LNCaP clone FGC (cell line): ENCODE measurements at places on chromosomes 16 and 17.
A peak's percentile ranks its signal among the peaks of the same experiment; 100 is the strongest.

DNA sequence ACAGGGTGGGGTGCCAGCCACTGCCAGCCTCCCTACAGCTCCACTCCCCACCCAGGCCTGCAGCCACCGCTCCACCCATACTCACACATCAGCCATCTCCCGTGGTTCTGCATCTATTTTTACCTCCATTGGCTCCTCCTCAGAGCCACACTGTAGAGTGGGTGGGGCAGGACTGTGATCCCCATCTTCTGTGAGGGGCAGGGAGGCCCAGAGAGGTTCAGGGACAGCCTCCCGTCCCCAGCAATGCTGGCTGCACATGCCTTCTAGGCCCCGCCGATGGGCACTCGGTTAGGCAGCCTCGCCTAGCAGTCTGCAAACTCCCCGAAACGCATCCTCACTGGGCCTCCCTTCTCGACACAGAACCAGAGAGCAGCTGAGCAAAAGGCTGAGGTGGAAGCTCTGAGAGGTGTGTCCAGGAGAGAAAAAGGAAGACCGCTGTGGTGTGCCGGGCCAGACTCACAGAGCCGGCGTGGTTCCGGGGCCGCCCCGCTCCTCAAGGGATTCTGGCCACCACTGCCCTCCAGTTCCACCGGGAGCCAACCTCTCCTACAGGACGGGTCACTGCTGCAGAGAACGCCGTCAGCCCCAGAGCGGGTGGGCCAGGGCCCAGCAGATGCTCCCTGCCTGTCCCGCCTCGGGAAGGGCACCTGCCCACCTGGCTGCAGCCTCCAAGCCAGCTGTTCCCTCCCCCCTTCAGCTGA lies 71.9 kb downstream of the ABR start:
- no peak for DNase-seq

- no peak for DNase-seq
Observed at GRCh38 chr16:14344292-14344691, 273.2 kb downstream of the MRTFB start.

DNA sequence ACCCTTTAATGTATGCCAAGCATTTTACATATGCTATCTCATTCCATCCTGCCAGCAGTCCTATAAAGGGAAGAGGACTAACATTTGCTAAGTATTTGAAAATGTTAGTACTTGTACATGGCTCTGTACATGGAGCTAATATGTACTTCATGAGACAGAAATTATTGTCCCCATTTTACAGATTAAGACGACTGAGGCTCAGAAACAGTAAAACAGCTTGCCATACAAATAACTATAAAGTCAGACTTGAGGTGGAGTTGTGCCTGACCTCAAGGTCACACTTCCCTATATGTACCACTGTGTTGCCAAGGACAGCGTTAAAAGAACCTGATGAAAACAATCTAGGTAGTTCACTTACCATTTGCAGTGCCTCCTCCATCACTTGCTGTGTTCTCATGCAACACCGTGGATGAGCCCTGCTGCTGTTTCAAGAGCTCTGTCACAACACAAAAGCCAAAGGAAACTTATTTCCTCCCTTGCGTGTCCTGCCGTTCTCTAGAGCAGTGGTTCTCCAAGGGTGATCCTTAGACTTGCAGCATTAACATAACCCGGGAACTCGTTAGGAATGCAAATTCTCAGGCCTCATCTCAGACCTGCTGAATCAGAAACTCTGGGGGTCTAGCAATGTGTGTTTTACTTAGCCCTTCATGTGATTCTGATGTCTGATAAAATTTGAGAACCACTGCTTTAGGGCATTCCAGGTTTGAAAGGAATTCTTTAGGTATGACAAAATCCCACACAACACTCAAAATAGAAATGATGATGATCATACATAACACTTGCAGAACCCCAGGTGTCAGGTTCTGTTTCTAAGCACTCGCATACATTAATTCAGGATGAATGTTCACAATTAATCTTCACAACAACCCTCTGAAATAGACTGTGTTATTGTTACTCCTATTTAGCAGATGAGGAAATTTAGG lies 51.2 kb upstream of the MTMR4 start:
- DNase-seq = no peak

GRCh38 chr16:86215233-86215978 lies 294.9 kb upstream of the FOXF1 start:
- DNase-seq = no peak

- DNase-seq = no peak
Observed at GRCh38 chr17:77308861-77309726, 168.3 kb downstream of the SEC14L1 start.

- no peak for DNase-seq
Observed at GRCh38 chr17:31444026-31444425, 52.6 kb downstream of the RAB11FIP4 start.

GRCh38 chr17:67245694-67246402 lies 852 bp upstream of the HELZ start:
- DNase-seq = no peak

DNA sequence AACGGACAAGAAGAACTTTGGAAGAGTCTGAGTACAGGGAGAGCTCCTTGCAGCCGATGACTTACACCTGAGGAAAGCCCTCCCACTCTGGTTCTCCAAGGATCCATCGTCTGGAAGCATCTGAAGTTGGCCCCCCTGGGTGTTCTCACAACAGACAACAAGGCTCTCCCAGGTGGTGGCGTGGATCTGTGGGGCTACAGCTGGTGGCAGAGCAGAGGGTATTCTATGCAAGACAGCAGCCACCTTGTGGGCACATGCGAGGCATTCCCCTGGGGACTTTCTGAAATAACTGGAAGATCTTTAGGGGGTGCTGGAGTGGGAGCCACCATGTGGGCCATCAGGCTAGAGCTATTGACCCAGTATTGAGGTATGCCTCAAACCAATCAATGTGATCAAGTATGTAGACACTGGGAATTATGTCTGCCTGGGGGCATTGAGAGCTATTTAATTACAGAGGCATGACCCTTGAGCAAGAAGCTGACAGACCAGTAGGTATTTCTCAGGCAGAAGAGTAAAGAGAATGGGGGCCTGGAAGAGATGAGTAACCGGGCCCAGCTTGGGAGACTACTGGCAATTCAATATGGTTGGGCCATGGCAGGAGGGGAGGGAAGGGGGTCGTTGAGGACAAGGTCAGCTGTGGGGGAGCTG lies 6.9 kb upstream of the KRT19 start:
- DNase-seq = no peak

GRCh38 chr16:59878999-59879398 lies 1144.9 kb upstream of the GOT2 start:
- DNase-seq = no peak

- DNase-seq = no peak
Observed at GRCh38 chr17:393806-394717, 41.5 kb upstream of the RPH3AL start.

DNA sequence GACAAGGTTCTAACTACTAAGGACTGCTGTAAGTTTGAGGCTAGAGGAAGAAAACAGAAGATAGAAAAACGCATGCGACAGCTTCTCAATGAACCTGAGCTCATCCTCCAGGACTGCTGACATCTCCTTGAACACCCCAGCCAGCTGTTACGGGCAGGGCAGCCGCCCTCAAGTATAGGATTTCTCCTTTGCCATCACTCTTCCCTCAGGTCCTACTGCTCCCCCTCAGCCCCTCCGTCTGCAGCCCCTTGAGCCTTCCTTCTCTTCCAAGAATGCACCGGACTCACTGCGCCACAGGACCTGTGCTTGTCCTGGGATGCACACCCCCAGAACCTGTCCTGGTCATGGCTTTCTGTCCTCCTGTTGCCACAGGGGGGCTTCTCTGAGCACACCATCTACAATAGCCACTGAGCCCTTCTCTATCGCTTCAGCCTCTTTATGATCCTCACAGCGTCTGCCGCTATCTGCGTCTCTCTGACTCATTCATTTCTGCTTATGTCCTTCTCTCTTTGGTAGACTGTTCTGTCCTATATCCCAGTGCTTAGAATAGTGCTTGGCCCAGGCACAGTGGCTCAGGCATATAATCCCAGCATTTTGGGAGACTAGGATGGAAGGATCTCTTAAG lies 15.7 kb upstream of the XYLT2 start:
- DNase-seq = no peak

DNA sequence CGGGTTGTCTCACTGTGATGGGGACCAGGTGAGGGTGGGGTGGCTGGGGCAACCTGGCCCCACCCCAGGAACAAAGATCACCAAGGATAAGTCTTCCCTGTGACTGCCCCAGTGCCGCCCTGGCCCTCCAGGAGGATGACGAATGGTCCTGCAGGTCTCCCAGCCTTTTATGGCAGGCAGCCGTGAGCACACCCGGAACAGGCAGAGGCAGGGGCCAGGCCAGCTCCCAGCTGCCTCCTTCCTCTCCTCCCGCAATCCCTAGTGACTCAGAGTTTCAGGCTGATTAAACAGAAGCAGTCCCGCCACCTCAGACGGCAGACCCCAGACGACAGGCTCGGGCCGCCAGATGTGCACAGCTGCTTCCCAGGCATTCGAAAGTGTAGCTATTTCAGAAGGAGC lies 13.3 kb downstream of the JUP start:
- DNase-seq = peak; percentile 81

DNA sequence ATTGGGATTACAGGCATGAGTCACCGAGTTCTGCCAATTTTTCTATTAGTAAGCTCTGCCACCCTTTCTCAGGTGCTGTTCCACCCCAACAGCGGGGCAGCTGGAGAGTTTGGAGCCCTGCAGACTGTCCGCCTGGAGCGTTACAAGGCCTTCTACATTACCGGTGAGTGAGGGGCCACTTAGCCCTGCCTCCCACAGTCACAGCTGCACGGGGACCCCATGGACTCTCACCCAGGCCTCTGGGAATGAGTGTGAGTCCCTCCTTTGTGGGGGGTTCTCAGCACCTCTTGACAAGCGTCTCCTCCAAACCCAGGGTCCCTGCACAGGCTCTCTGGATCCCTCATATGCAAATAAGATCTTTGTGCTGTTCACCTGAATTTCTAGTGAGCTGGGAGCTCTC lies 56.0 kb downstream of the WIPI1 start:
- no peak for DNase-seq

DNA sequence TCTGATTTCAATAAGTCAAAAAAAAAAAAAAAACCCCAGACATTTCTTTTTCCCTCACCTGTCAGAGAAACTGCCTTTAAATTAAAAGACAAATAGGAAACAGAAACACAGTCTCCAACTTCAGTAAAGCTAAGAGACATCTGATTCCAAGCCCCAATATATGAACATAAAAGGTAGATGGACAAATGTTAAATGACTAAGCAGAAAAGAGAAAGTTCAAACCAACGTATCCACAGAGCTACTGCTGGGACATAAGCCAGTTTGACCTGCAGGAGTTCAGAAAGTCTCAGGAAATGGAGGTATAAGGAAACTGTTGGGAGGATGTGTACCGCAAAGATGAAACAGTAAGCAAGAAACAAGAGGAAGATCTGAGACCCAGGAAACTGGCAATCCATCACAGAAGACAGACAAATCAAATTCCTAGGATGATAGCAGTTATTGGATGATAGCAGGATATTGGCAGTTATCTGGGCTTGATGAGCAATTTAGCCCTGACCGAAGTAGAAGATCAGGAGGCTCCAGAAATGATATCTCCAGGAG lies 135.0 kb downstream of the BRIP1 start:
- DNase-seq = no peak

- no peak for DNase-seq
Observed at GRCh38 chr17:10041916-10042588, 137.0 kb upstream of the RCVRN start.

DNA sequence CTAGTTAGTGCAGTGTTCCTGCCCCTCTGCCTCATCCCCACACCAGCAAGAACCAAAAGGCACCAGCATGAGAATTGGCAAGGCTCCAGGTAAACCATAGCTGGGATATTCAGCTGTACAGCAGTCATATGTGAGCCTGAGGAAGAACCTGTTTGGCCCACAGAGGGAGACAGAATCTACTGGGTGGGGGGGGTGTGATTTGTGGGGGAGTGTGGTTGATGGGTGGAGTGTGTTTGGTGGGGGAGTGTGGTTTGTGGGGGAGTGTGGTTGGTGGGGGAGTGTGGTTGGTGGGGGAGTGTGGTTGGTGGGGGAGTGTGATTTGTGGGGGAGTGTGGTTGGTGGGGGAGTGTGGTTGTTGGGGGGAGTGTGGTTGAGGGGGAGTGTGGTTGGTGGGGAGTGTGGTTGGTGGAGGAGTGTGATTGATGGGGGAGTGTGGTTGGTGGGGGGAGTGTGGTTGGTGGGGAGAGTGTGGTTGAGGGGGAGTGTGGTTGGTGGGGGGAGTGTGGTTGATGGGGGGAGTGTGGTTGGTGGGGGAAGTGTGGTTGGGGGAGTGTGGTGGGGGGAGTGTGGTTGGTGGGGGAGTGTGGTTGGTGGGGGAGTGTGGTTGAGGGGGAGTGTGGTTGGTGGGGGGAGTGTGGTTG lies 19.5 kb downstream of the MINK1 start:
- DNase-seq = no peak

- DNase-seq = no peak
Observed at GRCh38 chr17:48883171-48883570, 9.4 kb upstream of the ATP5MC1 start.

- no peak for DNase-seq
Observed at GRCh38 chr17:67970783-67971182, 25.5 kb downstream of the C17orf58 start.

GRCh38 chr16:30131869-30132475 lies 9.0 kb upstream of the MAPK3 start:
- no peak for DNase-seq

- no peak for DNase-seq
Observed at GRCh38 chr16:65789161-65789945, 577.1 kb upstream of the CDH5 start.

DNA sequence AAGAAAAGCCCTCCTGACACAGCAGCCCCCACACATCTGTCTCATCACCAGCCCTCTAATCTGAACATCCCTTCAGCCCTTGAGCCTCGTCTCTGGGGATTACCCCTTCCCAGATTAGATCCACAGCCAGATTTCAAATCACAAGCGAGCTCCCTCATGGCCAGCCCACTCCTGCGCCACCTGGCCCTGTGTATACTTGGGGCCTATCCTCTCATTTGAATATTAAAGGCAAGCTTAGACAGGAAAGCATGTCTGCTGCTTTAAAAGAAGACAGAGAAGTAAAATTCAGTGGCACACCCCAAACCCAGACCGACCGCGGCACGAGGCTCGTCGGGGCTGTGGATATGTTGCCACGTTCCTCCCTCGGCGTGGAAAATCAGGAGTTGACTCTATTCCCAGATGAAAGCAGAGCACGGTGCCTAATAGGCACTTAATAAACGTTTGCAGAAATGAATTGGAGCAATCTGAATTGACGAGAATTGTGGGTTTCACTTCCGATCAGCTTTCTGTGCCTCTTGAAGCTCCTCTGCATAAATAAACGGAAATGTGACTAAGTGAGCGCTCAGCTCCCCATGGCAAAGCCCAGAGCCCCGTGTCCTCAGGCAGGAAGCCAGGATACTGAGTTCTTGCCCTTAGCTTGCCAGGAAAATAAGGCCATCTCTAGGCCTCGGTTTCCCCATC lies 108.0 kb downstream of the CCDC182 start:
- DNase-seq = no peak

- DNase-seq = no peak
Observed at GRCh38 chr17:20116683-20117309, 107.6 kb downstream of the SPECC1 start.
